ENCODE measurements at places on chromosomes 11 and 22.

GRCh38 chr11:94800414-94800813 lies 32.3 kb downstream of the AMOTL1 start:
- DNase-seq = no peak

- DNase-seq = no peak
Observed at GRCh38 chr11:109040303-109040702, 375.4 kb downstream of the DDX10 start.

DNA sequence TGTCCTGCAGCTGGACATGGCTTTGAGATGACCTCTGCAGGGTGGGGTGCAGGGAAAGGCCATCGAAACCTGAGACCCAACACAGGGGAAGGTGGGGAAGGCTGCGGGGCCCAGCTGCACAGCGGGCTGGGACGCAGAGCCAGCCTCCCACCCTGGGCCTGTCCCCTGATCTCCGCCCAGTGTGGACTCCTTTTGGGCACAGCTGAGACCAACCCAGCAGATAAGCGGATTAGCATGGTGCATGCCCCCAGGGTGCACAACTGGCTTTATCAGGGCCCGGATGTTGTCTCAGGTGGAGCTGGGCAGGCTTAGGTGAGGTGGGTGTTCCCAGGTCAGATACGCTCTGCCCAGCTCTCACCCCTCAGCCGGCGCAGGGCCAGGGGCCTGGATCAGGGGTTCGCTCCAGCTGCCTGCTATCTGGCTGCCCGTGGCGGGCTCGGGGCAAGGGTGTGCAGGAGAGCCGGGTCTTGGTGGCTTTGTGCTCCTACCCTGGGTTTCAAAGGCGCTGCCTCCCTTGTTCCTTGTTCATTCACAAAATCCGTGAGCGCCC lies 28.1 kb upstream of the MUC5AC start:
- DNase-seq = no peak

GRCh38 chr22:42358643-42359558 lies 73.3 kb downstream of the NFAM1 start:
- no peak for DNase-seq

DNA sequence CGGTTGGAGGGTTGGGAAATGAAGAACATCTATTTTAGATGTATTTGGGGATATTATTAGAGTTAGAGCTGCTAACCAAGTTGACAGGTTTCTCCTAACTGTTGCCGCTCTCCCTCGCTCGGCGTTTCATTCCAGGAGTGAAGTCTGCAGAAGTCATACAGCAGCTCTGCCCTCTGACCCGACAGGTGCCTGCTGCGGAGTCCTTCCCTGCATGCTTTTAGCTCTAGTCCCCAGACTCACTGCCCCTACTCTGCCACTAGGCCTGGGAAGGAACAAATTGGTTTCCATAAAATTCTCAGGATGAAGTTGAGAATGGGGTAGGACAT lies 124.9 kb downstream of the DBX1 start:
- DNase-seq = no peak

DNA sequence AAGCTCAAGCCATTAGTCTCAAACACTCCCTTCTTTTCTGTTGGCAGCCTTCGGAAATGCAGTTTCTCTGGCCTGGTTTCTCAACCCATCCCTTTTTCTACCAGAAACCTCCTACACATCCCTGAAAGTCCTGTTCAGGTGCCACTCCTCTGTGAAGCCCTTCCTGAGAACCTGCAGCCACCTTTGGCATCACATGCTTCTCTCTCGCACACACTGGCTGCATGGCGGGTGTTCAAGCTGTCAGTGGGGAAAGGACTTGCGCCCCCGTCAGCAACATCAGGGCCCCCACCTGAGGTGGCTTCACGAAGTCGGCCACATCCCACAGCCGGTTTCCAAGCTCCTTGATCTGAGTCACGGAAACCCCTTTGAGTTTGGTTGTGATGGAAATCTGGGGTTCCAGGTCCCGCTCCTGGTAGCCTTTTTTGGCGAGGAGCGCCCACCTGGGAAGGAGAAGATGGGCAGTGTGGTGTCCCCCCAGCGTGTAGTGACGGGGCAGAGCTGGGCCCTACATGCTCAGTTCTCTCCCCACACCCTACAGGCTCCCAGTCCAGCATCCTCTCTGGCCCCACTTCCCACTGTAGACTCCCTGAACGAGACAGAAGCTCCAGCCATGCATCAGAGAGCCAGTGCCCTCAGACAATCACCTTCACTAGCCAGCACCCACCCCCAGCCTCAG lies 1.7 kb upstream of the LRRC74B start:
- no peak for DNase-seq

DNA sequence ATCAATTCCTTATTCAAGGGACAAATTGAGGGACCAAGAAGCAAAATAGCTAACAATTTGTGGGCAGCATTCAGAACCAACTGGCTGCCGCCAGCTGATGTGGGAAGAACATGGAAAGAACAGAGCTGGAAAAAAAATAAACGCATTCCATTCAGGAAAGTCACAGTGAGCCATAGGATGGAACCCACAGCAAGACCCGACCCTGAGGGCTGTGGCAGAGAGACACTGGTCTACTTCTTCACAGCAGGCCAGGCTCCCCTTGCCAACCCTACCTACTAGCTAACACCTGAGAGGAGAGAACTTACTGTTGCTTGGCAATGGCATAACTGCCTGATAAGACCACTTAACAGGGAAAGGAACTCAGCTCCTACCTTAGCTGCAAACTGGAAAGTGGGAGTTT lies 123.5 kb upstream of the APOA1 start:
- no peak for DNase-seq

DNA sequence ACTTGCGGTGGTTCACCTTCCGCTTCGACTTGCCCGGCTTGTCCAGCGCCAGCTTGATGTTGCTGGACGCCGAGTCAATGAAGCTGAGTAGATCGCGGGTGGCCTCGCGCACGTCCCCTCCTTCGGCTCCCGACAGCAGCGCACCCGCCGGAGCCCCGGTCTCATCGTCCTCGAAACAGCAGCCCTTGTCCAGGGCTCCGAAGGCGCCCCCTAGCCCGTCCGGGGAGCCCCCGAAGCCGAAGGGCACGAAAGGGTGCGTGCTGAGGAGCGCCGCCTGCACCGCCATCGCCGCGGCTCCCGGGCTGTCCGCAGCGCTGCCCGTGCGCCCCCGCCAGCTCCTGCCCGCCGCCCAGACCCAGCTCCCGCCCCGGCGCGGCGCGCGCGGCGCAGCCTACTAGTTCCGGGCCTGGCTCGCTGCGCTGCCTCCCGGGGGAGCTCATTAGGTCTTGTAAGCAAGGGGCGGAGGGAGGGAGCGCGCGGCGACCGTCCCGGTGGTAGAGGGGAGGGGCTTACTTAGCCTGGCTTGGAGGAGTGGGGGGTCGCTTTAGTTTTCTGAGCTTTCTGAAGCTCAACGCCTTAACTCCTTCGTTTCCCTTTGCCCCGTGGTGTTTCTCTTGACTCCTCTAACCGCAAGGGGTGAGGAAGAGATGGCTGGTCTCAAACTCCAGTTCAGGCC lies at the start of gene FAM181B:
FAM181B (minus strand) TSS at position 421 of the 676 bp plus-strand sequence; CDS start at position 286, 135 bp downstream.
- peak; percentile 48 for DNase-seq

- no peak for DNase-seq
Observed at GRCh38 chr22:35886309-35886708, 142.3 kb downstream of the RBFOX2 start.

GRCh38 chr11:35134403-35135148 lies 4.4 kb upstream of the CD44 start:
- DNase-seq = no peak

DNA sequence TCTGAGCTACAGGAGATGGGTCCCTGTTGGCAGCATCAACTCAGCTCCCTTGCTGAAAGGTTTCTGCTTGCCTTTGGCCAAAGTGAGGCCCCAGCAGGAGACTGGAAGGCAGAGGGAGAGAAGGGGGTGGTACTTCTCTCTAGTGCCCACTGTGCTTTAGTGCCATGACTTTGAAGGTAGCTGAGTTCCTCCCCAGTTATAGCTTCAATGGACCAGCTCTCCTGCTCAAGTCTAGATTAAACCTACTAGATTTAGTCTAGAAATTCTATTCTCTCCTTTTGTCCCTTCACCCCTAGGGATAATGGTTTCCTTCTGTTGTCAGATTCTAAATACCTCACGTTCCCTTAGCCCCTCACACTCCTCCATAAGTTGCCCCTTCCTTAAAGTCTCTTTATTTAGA lies 119.2 kb downstream of the TIMP3 start:
- no peak for DNase-seq

DNA sequence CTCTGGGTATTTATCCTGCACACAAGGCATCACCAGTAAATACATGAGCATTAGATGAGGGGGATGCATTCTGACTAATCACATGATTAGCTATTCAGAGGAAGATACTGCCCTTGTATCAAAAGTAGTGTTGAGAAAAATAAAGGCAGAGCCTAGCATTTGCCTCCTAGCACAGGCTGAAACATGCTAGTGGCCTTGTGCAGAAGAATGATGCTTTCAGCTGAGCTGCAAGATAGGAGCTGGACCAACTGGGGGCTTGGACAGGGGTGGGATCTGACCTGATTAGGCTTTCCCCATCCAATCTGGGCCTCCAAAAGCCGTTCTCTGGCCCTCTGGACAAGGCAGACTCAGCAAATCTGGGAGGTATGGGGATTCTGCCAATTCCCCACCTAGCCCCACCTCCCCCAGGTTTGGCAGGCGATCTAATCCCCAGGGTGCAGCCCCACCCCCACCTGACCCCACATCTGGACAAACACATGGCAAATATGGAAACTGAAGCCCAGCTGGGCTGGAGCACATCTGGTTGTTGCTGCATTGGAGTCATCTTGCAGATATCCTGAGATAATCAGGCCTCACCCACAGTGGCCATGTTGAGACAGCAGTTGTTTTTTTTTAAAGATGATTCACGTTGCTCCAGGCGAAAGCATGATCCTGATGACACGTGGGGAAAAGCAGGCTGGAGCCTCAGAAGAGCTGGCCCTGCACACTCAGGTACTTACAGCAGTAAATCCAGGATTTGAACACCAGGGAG lies 4.4 kb upstream of the MISFA start:
- DNase-seq = no peak

DNA sequence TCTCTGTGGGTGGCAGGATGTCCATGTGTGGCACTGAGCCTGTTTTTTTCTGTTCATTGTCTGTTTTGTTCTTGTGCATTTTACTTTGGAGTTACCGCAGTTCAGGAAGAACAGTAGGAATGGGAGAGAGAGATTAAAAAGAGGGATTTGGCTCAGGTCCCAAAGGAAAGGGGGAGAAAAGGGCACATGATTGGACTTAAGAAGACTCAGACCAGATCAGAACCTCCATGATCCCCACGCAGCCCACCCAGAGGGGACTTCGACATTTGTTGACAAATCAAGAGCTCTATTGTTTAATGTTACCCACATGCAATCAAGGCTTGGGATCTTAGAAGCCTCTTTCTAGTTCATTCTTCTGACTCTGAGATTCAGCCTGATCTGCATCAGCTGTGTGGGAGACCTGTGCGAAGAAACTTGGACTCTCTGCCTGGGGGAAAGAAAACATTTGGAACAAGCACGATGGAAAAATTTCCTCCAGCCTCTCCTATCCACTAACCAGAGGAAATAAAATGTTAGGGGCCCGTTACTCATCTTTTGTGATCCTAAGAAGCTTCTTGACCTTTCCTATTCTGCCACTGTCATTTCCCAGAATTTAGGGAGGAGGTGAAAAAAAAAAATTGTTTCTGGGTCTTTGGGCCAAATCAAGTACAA lies 119.2 kb downstream of the SPON1 start:
- no peak for DNase-seq

DNA sequence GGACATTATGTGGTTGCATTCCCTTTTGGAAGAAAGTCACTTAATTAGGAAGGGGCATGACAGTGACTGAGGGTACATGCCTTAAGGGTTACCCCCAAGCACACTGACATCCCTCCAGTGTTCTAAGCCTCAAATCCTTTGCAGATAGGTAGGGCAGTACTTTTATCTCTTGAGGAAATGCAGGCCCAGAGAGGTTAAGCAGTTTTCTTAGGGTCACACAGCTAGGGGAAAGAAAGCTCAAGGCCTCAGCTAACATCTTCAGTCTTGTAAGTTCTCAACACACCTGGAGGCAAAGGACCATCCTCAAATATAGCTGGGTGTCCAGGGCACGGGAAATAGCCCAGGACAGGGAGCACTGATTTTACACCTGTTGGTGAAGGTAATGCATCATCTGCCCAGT lies 31.6 kb downstream of the KIAA1671 start:
- no peak for DNase-seq

- no peak for DNase-seq
Observed at GRCh38 chr11:119114351-119114750, 7.0 kb upstream of the HINFP start.

DNA sequence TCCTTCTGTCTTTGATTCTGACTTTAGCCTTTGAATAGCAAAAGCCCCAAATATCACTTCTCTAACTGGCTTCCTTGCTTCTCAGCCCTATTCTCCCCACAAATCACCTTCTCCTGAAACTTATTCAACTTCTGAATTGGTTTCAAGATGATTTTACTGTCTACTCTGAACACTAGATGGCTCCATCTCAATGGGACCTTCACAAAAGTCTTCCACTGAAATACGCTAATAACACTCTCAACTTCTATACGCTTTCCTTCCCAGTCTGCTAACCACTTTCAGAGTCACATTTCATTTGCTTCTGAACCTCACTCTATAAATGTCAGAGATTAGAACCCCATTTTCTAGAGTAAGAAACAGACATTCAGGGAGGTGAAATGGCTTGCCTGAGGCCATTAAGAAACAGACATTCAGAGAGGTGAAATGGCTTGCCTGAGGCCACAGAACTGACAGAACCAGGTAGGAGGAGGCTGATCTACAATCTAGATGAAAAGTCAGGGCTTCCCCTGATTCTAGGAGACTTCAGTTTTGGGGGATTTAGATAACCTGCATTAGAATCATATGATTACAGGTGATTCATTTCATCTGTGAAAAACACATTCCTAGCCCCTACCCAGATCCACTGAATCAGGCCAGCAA lies 20.6 kb downstream of the MORC2 start:
- DNase-seq = no peak

GRCh38 chr11:11071486-11071885 lies 213.6 kb upstream of the ZBED5 start:
- DNase-seq = no peak

- no peak for DNase-seq
Observed at GRCh38 chr11:15912825-15913224, 443.5 kb downstream of the SOX6 start.

- no peak for DNase-seq
Observed at GRCh38 chr22:42760806-42761565, 40.3 kb upstream of the A4GALT start.

GRCh38 chr11:73034777-73035176 lies 107.3 kb downstream of the FCHSD2 start:
- DNase-seq = no peak

DNA sequence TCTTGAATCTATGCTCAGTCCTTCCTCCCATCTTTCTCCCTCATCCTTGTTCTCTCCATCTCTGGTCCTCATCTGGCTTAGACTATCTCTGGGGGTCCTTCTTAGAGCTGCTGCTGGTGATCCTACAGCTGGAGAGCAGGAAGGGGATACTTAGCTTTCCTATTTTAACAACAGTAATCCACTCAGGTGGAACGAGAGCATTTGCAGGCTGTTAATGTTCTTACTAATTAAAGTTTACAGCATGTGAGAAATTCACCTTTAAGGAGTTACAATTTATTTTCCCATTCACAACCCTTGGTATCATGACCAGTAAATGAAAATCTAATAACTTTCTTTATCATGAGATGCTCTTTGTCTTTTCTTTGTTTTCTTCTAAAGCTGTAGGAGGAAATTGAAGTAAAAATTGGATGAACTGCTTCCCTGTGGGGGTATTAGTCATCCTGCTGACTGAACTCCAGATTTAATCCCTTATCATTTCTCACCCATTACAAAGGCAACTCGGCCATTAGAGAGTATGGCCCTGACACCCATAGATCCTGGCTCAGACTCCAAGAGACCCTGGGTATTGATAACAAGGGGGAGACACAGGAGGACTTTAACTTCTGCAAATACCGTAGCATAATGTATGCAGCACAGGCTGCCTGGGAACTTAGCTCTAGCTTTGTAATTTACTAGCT lies 37.6 kb upstream of the MTNR1B start:
- DNase-seq = no peak

GRCh38 chr11:102214623-102215022 lies 102.7 kb upstream of the BIRC3 start:
- DNase-seq = no peak

All from naive thymus-derived CD8-positive, alpha-beta T cell (primary cell).